Activated naive CD4-positive, alpha-beta T cell treated with anti-CD3 and anti-CD28 coated beads, Interleukin-2, amount 50 U/mL, for 72 hours (primary cell): ENCODE measurements at places on chromosomes 5 and 9. TPM values are rescaled to one million over a fixed set of nuclear protein-coding genes. Genes with fewer than 3 reads are reported as not detected.

Gene IFNK
- total RNA-seq = not detected

Gene EXOC3
- total RNA-seq = 83.8 TPM

Gene PCDHGB4
- total RNA-seq = not detected

Gene OLFML2A
- not detected for total RNA-seq

Gene TMEM252
- total RNA-seq = not detected

Gene CENPH
- total RNA-seq = 71.3 TPM

Gene CXCL14
- total RNA-seq = not detected

Gene NR5A1
- not detected for total RNA-seq

Gene PCDHGB2
- total RNA-seq = 0.20 TPM

Gene BTNL3
- not detected for total RNA-seq

Gene FOXD4
- total RNA-seq = not detected
